ENCODE measurements at places on chromosomes 4 and X.

- no peak for DNase-seq
Observed at GRCh38 chr4:17316566-17316965, 195.3 kb downstream of the QDPR start.

DNA sequence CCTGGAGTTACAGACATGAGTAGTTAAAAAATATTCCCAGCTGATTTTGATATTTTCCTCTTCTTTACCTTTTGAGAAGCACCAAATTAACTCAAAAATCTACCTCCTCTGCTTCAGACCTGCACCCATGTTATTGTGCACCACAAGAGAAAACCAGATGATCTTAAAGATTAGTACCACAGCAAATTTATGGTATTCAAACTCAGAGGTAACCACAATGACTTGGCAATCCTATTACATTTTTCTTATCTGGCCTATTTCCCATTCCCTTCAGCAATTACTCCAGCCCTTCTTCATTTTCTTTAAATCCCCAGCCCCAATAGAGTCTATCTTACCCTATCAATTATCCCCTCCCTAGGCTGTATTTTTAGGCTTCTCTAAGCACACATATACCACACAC is 535.1 kb downstream of the FAT4 start:
- no peak for DNase-seq

DNA sequence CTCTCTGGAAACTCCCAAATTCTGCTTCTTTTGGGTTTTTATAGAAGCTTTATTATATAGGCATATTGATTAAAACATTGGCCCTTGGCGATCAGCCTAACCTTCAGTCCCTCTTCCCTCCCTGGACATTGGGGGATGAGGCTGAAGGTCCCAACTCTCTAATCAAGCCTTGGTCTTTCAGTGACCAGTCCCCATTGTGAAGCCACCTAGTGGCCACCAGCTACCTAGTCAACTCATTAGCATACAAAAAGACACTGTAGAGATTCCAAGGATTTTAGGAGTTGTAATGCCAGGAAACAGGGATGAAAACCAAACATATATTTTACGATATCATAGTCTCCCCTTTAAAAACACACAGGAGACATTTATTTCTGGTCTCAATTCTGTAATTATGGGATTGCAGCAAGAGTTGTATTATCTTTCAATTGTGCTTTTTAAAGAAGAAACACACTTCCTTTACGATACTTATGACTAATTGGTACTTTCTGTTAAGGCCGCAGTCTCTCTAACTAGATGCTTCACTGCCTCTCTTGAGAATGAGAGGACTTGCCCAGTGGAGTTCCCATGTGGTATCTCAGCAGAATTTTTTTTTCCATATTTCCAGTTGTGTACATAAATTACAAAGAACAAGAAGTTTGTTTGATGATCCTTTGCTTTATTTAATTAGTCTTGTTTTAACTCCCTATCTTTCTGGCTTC is 58.2 kb downstream of the WDR17 start:
- no peak for DNase-seq

DNA sequence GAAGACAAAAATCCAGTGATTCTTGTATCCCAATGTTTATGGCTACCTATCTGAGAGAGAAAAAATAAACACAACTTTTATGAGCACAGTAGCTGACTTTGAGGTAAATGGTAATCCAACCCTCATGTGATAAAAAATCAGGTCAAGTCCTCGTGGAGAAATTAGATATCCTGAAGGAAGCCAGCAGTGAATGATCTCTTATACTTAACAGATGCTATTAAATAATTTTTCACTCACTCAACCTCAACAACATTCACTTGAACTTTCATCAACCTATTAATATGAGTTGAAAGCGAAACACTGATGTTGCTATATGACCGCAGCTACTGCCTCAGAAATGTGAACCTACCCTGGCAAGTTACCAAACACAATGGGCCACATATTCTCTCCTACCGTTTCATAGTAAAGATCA is 105.4 kb downstream of the GPC3 start:
- no peak for DNase-seq

Data from T1000 (cell line).